ENCODE measurements at places on chromosomes 11 and 22.

- DNase-seq = no peak
Observed at GRCh38 chr11:14346303-14346955, 12.6 kb downstream of the RRAS2 start.

DNA sequence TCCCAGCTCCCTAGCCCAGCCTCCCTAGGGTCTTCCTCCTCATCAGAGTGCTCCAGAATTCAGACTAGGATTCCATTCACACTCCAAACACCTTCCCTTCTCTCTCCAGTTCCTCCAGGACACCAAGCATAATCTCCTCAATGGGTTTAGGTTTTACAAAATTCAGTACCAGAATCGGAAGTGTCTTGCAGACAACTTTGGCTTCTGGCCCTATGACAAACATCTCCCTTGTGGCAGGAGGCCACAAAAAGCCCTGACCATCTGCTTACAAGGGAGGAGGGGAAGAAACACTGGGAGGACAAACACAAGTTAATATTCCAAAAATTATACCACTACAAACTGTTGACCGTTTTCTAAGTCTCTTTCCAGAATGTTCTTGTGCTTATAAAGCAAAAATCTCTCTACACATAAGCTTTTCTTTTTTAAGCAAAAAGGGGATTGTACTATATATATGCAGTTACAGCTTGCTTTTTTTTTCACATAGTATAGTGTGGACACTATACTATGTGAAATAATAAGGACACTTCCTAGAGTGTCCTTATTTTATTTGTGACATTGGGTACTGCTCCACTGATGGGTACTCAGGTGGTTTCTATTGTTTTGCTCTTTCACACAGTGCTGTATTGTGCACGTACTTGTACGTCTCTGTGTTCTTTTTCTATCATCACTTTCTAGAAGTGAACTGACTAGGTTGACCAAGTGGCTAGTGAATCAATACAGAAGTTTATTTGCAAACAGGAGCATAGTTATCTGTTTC is 78.7 kb downstream of the BDNF start:
- no peak for DNase-seq

- DNase-seq = no peak
Observed at GRCh38 chr22:19516378-19517170, 7.6 kb downstream of the CLDN5 start.

- no peak for DNase-seq
Observed at GRCh38 chr11:95033051-95033450, 8.0 kb downstream of the KDM4E start.

- no peak for DNase-seq
Observed at GRCh38 chr11:16287630-16288280, 68.6 kb downstream of the SOX6 start.
